ENCODE measurements at places on chromosomes 2 and 18. TPM values are rescaled to one million over a fixed set of nuclear protein-coding genes. Genes with fewer than 3 reads are reported as not detected.

SCN2A gene
- total RNA-seq = 0.25 TPM

PRSS56 gene
- not detected for total RNA-seq

TCF23 gene
- not detected for total RNA-seq

SPC25 gene
- 29.8 TPM for total RNA-seq

DNA sequence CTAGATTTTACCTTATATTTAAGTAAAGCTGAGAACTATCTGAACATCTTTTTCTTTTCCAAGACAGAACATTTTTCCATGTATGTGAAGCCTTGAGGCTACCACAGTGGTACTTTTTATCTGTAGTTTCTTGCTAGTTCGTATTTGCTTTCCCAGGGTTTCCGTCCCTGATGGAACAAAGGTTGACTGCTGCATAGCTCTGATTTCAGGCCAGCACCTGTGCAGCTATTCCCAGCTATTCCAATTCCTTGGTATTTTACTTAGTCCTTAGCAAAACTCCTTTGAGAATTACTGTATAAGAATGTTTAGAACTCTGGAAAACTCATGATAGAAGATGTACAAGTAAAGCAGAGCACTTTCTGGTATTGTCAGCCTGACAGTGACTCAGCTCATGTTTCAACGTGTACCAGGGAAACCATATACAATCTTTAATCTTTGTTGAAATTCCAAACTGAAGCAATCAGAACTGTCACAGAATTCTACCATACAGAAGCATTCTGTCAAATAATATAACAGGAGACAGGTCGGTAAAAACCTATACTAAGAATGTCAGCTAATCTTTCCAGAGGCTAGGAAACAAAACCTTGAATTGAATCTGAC, 162.2 kb downstream of the PKP4 start:
- no peaks in the 10 kb centered on the region for H3K27me3 ChIP-seq
- no peaks in the 10 kb centered on the region for H3K36me3 ChIP-seq
- no peak for DNase-seq
- no peak overlapping the region for H3K27ac ChIP-seq

GRCh38 chr18:9906481-9906880, 7.3 kb upstream of the VAPA start:
- no peak overlapping the region for H3K4me3 ChIP-seq
- no peaks in the 10 kb centered on the region for H3K27me3 ChIP-seq
- no peak for DNase-seq
- no peak overlapping the region for H3K27ac ChIP-seq

DNA sequence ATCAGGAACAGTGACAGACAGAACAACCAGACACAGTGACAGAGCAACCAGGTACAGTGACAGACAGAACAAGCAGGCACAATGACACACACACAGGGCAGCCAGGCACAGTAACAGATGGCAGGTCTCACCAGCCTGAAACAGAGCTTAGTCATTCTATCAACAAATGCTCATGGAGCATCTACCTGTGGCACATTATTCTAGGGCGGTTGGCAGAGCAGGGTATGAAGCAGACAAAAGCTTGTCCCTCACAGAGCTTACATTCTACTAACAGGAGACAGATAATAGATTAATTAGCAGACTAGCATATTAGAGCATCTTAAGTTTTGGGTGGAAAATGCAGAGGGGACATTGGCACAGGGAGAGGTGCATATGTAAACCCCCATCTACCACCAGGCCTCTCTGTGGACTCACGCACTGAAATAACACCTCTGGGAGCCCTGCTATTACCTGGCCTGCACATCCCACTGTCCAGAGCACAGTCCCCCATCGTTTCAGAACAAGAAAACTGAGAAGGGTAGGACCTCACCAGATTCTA, 64.1 kb upstream of the RAB6C start:
- no peaks in the 10 kb centered on the region for H3K4me1 ChIP-seq
- no peak for DNase-seq
- no peak overlapping the region for H3K4me3 ChIP-seq
- H3K27ac ChIP-seq = no peak overlapping the region
- H3K27me3 ChIP-seq = no peaks in the 10 kb centered on the region

DNA sequence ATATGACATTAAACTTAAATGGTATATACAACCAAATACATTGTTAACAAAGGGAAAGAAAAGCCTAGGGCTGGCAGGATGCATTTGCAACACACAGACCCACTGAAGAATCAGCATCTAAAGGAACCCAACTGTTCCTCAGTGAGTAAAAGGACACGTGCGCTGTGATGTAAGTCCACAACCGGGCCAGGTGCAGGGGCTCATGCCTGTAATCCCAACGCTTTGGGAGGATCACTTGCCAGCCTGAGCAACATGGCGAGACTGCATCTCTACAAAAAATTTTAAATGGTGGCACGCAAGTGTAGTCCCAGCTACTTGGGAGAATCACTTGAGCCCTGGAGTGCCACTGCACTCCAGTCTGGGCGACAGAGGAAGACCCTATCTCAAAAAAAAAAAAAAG, 3.9 kb downstream of the DTNB start:
- no peak for DNase-seq
- no peak overlapping the region for H3K27ac ChIP-seq
- no peaks in the 10 kb centered on the region for H3K36me3 ChIP-seq
- H3K27me3 ChIP-seq = no peaks in the 10 kb centered on the region
